Stimulated activated CD8-positive, alpha-beta memory T cell treated with anti-CD3 and anti-CD28 coated beads, Interleukin-15, amount 100 ng/mL, for 48 hours (primary cell): ENCODE measurements at places on chromosomes 11 and 22.

DNA sequence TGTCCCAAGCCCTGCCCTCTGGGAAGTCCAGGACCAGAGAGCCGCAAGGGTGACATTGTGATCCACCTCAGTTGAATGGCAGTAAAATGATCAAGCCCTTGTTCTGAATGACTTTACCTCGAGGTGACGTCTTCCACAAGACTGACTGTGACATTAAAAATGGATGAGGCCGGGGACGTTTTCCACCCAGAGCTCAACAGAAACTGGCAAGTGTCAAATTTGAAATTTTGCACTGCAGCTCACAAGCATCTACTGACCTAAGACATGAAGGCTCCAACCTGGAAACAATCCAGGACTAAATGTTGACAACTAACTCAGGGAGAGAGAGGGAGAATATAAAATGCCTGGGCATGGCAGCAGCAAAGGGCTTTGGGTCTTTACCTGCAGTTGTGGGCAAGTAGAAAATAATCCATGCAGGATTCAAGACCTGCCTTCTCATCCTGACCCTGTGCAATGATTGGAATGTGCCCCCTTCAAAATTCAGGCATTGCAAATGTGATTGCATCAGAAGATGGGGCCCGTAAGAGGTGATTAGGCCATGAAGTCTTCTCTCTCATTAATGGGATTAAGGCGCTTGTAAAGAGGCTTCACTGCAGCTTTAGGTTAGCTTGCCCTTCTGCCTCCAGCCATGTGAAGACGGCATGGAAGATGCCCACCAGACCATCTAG is 33.6 kb upstream of the CLMP start:
- DNase-seq, result no peak

GRCh38 chr11:47183969-47184368 is 2.3 kb downstream of the PACSIN3 start:
- DNase-seq, result no peak

DNA sequence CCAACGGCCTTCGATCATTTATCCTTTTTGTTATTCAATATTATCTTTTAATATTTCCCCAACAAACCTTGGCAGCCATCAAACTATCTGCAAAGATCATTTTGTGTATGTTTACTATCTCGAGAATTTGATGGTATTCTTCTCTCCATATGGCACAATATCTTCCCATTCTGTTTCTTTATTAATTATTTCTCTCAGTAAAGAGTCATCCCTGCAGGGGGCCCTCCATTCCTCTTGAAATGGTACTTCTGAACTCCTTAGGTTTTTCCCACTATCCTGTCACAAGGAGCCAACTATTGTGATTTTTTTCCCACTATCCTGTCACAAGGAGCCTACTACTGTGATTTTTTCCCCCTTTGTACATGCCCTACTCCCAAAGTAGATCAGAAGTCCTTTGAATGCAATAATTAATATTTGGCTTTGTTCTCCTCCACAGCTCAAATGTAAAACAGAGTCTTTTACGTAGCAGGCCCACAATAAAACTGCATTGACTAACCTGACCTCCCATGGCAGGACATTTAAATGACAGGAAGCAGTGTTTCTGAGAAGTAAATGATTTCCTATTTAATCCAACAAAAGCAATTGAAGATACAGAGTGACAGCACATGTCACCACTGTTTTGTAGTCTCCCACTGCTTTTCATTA is 43.3 kb downstream of the PDGFD start:
- DNase-seq, result no peak

DNA sequence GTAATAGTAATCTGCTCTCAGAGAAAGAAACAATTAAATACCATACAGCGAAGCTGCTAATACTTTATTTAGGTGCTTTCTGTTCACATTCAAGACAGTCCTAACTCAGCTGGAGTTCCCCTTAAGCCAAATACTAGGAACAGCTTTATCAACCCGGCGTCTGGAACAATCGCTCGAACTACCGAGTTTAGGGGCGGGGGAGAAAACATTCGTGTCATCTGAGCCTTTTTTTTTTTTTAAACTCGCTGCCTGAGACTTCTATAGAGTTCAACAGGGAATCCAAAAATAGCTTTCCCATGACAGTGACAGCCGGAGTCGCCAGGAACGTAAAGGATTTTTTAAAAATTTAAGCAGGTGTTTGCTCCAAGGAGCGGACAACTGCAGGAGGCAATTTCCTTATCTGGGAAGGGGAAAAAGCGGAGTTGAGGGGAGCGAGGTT is 852 bp downstream of the TRAF6 start:
- DNase-seq, result no peak

- DNase-seq, result no peak
Measured at GRCh38 chr22:32515084-32515483, 40.5 kb downstream of the FBXO7 start.

GRCh38 chr11:13440100-13440855 is 22.7 kb downstream of the BTBD10 start:
- DNase-seq, result no peak

- no peak for DNase-seq
Measured at GRCh38 chr11:21262992-21263391, 593.6 kb downstream of the NELL1 start.

- DNase-seq, result no peak
Measured at GRCh38 chr22:28620244-28620922, 59.3 kb downstream of the TTC28 start.

- peak; percentile 85 for DNase-seq
Measured at GRCh38 chr22:19178657-19179496, at the start of gene SLC25A1. Gene SLC25A1, minus strand, starts transcription at chr22:19178736. Its CDS starts 63 bp downstream, at chr22:19178673.

GRCh38 chr11:20474176-20474881 is 86.8 kb downstream of the PRMT3 start:
- no peak for DNase-seq

GRCh38 chr11:112977755-112978154 is 16.5 kb downstream of the NCAM1 start:
- no peak for DNase-seq

DNA sequence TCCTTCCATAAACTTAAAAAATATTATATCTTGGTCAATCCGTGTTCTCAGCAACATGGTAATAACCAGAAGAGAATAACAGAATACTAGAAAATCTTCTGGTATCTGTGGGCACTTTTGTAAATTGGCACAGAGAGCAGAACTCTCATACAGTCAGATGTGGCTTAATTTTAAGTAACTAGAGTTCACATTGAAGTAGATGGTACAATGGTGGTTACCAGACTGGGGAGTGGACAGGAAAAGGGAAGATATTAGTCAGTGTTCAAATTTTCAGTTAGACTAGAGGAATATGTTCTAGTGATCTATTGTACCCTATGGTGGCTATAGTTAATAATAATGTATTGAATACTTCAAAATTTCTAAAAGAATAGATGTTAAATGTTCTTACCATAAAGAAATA is 6.9 kb downstream of the OR52H1 start:
- no peak for DNase-seq

GRCh38 chr11:16984229-16984628 is 30.0 kb downstream of the PLEKHA7 start:
- no peak for DNase-seq

DNA sequence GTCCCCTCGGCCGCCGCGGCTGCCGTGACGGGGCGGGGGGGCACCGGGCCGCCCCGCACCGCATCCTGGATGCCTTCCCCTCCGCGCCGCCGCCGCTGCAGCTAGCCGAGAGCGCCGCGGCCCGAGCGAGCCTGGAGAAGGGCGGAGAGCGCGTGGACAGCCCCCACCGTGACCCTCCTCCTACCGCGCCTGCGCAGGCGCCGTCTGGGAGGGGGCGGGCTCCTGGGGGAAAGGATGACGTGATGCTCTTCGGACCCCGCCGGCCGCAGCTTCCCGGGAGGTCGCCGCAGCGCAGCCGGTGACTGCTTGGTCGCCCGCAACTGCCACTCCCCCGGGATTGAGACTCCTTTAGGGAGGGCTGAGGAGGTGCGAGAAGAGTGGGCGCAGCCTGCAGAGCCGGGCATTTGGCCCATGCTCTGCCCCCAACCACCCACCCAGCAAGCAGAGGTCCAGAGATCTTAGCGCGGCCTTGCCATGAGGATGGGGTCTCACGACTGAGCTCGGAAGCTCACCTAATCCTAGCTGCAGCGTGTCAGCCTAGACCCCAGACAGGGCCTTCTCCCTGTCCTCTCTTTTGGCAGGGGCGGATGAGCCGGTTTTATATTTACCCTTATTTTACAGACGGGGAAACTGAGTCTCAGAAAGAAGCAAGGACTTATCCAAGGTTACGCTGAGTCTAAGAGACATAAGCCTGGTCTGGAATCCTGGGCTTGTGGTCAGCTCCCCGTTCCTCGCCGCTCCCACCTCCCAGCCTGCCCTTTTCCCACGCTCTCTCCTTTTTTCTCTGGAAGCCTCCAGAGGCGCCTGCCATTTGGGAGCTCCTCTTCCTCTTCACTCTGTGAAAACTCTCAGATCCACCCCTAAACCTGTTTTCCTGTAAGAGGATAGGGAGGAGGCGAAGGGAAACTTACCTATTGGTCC is at the start of gene DENND5A:
DENND5A (minus strand) TSS at position 140 of the 921 bp plus-strand sequence. CDS start 281 bp downstream, outside the sequence.
- no peak for DNase-seq

DNA sequence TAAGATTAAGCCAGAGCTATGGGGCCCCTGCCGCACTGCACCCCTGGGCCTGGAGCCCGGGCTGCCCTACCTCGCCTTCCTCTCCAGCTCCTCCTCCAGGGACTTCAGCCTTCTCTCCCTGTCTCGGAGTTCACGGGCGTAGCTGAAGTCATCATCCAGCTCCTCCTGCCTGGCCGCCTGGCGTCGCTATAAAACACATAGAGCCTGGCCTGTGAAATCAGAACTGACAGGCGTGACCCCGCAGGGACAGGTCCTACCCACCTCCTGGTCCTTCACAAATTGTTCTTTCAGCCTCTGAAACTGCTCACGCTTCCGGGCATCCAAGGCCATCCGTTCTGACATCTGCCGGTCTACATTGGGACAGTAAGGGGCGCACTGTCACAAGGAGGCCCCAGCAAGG is 20.8 kb downstream of the TUBGCP6 start:
- no peak for DNase-seq

GRCh38 chr11:10943968-10944367 is 86.1 kb upstream of the ZBED5 start:
- no peak for DNase-seq
